ENCODE measurements at places on chromosomes 16 and 17.

DNA sequence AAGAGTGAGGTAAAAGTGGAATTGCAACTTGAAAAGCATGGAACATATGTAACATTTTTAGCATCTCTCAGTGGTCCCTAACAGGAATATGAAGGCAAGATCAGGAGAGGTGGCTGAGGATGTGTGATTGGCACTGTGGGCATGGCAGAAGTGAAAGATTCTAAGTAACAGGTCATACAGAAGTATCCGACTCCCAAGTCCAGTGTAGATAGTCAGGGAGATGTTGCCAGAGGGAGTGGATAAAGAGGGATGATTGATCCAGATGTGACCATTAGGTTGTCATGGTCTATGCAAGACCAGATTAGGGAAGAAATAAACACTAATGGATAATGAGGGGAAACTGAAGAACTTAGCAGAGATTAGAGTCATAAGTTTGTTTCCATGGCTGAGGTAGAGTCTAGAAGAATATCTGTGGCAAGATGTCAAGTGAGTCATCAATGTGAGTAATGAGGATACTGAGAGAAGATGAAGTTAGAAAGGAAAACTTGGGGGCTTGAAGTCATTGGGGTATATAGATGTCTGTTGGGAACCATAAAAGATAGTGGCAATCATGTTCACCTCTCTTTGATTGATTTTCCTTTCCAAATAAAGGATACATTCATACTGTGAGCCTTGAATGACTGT, 23.9 kb upstream of the CAPNS2 start:
- DNase-seq, result no peak

DNA sequence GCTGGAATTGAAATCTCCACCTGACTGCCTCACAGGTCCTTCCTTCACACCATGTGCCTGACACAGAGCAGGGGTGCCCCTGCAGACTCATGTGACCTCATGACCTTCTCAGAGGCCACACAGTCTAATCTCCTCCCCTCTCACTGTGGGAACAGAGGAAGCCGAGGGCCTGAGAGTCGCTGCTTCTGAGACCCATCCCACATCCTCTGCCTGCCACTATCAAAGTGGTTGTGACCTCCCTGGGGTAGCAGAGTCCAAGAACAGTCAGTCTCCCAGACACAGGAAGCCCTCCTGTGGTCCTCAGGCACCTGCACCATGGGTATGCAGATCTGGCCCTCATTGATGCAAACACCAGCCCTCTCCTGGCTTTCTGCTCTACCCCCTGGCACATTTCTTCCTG, 78.5 kb downstream of the RAB11FIP4 start:
- DNase-seq, result no peak

DNA sequence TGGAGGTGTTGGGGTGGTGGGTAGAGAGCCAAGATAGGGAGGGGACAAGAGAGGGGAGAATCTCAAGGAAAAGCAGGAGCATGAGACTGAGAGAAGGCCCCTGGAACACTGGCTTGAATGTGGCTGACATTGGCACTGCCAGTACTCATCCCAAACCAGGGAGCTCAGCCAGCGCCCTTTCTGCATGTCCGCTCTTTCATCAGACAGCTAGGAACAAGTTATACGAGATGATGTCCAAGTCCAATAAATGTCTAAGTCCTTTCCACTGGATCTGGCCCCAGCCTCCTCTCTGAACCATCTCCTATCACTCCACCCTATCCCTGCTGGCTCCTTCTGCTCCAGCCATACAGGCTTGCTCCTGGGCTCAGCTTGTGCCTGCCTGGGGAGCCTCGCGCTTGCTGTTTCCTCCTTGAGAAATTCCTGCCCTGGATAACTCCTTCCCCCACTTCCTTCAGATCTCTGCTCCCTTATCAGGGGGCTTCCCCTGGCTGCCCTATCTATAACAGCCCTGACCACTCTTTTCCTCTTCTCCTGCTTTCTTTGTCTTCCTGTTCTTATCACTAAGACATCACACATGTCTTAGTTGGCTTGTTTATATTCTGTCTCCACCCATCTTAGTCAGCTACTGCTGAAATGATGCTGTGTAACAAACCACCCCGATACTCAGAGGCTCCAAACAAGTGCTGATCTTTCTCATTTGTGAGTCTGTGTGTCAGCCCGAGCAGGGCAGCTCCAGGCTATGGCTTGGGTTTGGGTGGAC, 37.1 kb upstream of the MEOX1 start:
- no peak for DNase-seq

- DNase-seq, result no peak
These were observed 43.5 kb downstream of the VPS35L start for GRCh38 chr16:19598805-19599510.

- DNase-seq, result no peak
These were observed 15.5 kb downstream of the FAM20A start for GRCh38 chr17:68585643-68586042.

GRCh38 chr17:37792787-37793186, 47.9 kb upstream of the HNF1B start:
- no peak for DNase-seq

GRCh38 chr16:86880316-86881117, 302.2 kb downstream of the FOXL1 start:
- peak; percentile 21 for DNase-seq

- DNase-seq, result no peak
These were observed 11.7 kb upstream of the TCF25 start for GRCh38 chr16:89861648-89862047.

DNA sequence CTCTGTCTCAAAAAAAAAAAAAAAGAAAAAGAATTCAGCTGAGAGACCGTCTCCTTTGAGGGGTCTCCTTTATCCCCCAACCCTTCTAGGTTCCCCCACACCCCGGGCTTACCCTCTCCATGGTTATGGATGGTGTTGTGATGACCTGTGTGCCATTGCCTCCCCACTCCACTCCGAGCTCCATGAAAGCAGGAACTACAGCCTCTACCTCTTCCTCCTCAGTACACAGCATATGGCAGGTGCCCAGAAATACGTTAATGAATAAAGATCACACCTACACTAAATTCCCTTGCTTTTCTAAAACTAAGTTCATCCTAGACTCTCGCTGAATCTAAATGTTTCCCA, 17.2 kb downstream of the COPRS start:
- DNase-seq, result no peak

GRCh38 chr16:2082171-2082982, 34.6 kb downstream of the TSC2 start:
- DNase-seq, result no peak

DNA sequence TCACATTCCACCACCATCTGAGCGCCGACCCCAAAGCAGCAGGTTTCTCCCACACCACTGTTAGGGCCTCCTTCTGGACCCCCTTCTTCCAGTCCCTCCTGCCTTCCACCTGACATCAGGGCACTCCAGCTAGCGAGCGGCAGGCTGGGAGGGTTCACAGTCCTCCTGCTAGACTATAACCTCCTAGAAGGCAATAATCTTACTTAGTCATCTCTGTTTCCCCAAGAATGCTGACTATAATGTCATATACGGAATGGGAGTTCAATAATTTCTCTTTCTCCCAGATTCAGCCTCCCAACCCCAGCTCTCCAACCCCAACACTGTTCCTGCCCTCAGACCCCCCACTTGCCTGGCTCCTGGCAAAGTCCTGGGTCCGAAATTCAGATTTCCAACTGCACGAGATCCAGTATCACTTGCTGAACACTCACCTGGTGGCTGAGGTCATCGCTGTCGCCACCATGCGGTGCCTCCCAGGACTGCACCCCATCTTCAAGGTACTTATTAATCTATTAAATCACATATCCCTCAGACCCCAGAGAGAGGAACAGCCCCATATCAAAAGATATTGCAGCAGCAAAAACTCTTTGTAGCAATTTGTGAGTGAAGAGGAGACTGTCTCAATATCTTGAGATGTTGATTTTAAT, 5.6 kb downstream of the ALOX12 start:
- no peak for DNase-seq

GRCh38 chr17:16911141-16911937, 60.6 kb downstream of the TNFRSF13B start:
- DNase-seq, result no peak

- no peak for DNase-seq
These were observed 2.4 kb downstream of the CRAMP1 start for GRCh38 chr16:1614456-1615102.

- DNase-seq, result no peak
These were observed 216.3 kb upstream of the PSMD7 start for GRCh38 chr16:74080311-74080710.

DNA sequence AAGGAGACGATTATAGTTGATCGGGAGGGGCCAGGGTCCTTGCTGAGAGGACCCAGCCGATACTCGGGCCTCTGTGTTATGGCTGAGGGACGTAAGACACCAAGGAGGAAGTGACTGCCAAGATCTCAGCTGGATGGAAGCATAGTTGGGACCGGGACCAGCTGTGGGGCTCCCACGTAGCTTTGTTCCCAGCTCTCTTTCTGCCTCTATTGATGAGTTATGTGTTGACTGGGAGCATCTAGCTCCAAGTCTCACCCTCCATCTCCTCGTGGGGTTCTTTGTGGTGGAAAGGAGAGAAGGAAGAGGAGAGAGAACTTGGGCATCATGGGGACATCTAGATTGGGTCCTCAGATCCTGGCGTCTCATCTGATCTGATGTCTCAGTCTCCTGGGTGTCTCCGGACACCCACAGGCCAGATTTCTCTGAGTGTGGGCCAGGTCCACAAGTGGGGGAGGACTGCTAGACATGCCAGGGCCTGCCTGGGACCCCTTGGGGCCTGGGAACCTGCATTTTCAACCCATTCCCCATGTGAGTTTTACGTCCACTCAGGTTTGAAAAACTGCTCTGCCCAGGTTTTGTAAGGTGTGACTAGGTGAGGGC, 1.0 kb downstream of the MGRN1 start:
- DNase-seq, result no peak

DNA sequence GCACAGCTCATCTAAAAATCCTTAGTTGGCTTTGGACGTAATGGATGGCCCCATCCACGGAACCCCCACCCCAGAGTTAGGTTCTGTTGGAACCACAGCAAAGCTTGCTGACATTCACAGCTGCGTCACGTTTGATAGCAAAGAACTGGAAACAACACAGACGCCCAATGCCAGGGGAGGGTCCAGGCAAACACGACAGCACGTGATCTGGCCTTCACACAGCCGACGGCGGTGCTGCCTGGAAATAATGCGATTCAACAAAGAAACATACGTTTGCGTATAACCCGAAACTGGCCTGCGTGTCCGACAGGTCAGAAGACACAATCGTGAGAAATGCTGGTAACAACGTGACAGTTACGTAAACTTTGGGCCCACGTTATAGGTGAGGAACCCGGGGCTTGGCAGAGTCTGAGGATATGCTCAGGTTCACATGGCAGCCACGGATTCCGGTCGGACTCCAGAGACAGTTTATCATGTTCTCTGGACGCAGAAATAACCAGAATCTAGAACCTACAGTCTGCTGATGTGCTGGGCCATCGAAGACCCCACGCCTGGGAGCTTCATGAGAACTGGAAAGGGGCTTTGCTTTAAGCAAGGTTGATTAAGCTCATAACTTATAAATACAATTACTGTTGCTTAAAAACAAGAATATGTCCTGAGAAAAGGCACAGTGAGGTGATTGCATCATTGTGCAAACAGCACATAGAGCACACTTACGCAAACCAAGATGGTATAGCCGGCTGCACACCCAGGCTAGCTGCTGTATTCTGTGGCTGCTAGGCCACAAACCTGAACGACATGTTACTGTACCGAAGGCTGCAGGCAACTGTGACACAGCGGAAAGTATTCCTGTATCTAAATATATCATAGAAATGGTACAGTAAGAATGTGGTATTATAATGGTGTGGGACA, 70.4 kb downstream of the RPH3AL start:
- peak; percentile 55 for DNase-seq

- DNase-seq, result no peak
These were observed 12.5 kb upstream of the FAM171A2 start for GRCh38 chr17:44376124-44376523.

DNA sequence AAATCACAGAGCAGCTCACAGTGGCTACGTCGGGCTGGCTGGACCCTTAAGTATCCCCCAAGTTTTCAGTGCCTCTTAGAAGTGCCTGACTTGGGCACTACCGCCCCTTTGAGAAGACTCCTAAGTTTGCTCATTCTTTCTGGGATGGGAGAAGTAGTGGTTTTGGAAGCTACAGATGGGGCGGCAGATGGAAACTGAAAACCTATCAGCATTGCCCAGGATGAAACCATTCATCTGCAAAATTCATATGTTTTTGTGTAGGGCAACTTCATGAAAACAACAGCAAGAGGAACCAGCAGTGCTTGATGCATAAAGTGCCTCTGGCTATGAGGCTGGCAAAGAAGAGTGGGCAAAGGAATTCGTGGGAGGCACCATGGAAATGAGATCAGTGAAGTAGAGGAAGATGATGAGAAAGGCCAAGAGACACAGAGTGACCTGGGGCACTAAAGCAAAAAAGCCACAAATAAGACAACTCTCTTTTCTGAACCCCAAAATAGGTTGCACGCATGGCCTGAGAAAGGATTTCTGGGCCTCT, 277.1 kb downstream of the XYLT1 start:
- DNase-seq, result no peak

- no peak for DNase-seq
These were observed 38.1 kb downstream of the CMC2 start for GRCh38 chr16:80968386-80969113.

DNA sequence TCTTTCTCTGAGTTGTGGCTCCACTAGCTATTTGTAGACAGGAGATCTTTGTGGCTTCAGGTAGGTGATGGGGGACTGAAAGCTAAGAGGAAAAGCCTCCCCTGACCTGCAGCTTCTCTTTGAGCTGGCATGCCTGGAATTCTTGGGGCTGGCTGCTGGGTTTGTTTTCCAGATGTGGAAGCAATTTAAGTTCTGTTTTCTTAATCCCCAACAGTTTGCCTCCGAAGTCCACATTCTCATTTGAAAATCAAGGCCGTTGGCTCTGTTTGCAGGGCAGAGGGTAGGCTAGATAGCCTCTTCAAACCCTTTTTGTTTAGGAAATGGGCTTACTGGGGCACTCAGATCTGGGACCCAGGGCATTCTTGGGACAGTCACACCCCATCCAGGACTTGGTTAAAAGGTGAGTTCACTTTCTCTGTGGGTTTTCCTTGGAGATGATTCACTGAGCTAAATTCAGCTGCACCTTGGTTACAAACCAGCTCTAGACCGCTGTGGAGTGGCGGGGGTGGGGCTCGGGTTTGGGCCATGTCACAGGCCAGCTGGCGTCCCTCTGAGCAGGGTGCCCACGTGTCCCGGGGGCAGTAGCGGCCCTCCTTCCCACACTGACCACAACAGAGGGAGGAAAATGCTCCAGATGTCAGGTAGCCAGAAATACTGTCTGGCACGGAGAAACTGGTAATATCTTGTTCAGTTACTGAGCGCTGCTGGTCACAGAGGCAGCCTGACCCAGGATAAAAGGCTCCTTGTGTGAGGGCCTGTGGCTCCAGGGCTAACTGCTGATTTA, 108.5 kb downstream of the RAB11FIP4 start:
- peak; percentile 89 for DNase-seq

- DNase-seq, result no peak
These were observed 127.5 kb downstream of the SOCS1 start for GRCh38 chr16:11128211-11129141.

Data from upper lobe of right lung (tissue), 1 donor.